HFFc6 (cell line): ENCODE measurements at places on chromosomes 6 and 20. TPM values are rescaled to one million over a fixed set of nuclear protein-coding genes. Genes with fewer than 3 reads are reported as not detected.

- peaks cover 66% of the 10 kb centered on the region for H3K4me1 ChIP-seq
- no peak overlapping the region for H3K4me3 ChIP-seq
- DNase-seq: no peak
- H3K27ac ChIP-seq: no peak overlapping the region
- 0 out of 2 replicates have a peak, but pooled peaks cover 4% of the 10 kb centered on the region for H3K36me3 ChIP-seq
- peaks cover 3% of the 10 kb centered on the region for H3K27me3 ChIP-seq
Measured at GRCh38 chr20:33671573-33672288, 2.5 kb downstream of the NECAB3 start.

DNA sequence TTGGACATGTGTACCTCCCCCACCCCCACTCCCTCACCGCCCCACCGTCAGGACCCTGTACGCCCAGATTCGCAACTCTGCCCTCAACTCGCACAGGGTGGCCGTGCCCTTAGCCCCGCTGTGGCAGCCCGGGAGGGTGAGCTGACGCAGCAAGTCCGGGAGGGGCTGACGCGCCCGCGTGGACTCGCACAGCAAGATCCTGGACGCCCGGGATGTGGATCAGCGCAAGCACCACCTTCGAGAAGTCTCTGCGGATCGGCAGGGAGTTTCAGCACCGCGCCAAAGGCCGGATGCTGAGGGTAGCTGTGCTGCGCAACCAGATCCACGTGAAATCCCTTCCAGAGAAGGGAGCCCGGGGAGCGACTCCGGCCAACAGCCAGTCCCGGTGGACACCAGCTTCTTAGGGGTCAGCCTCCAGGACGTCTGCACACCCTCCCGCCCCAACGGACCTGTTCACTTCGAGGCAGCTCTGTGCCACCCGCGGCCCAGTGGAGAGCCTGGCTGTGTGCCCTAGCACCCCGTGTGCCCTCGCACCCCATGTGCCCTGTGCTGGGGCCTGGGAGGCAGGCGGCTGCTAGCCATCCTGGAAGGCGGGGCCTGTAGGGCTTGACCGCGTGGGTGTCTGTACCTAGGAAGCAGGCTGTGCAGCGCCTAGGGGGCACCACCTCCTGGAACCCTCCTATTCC is 6.7 kb upstream of the GJA10 start:
- H3K27ac ChIP-seq: no peak overlapping the region
- H3K4me1 ChIP-seq: no peaks in the 10 kb centered on the region
- H3K4me3 ChIP-seq: no peak overlapping the region
- DNase-seq: no peak
- no peaks in the 10 kb centered on the region for H3K36me3 ChIP-seq
- peaks cover 24% of the 10 kb centered on the region for H3K27me3 ChIP-seq

DNA sequence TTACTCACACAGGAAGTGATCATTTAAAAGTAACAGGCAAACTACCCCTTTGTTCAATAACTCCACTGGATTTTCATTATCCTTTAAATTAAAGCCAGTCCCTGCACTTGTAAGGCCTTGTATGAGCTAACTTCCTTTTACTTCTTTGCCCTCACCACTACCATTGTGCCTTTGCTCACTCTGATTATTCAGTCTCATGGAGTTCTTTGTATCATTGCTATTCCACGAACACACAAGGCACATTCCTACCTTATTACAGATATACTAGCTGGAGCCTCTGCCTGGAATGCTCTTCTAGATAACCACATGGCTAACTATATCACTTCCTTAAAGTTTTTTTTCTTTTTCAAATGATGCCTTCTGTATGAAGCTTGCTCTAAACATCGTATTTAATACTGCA is 748.6 kb upstream of the HS3ST5 start:
- H3K4me3 ChIP-seq: no peak overlapping the region
- no peaks in the 10 kb centered on the region for H3K4me1 ChIP-seq
- H3K27ac ChIP-seq: no peak overlapping the region

DNA sequence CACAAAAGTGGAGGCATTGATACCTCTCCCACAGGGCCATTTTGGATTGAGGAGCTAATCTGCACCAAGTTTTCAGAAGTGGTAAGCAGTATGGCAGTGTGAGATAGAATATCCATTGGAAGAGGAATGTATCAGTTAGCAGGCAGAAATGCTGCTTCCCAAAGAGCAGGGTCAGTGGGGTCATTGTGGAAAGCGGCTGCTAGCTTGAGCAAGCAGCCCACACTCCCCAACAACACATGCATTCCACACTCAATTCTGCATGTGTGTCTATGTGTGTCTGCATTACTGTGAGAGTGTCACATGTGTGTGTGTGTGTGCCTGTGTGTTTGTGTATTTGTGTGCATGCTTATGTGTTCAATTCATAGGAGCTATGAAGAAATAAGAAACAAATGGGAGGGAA is 190.9 kb upstream of the FOXA2 start:
- H3K27ac ChIP-seq: no peak overlapping the region
- H3K36me3 ChIP-seq: no peaks in the 10 kb centered on the region; the same call in 1 of the 2 replicates
- DNase-seq: no peak
- H3K4me1 ChIP-seq: no peaks in the 10 kb centered on the region
- H3K4me3 ChIP-seq: no peak overlapping the region

DNA sequence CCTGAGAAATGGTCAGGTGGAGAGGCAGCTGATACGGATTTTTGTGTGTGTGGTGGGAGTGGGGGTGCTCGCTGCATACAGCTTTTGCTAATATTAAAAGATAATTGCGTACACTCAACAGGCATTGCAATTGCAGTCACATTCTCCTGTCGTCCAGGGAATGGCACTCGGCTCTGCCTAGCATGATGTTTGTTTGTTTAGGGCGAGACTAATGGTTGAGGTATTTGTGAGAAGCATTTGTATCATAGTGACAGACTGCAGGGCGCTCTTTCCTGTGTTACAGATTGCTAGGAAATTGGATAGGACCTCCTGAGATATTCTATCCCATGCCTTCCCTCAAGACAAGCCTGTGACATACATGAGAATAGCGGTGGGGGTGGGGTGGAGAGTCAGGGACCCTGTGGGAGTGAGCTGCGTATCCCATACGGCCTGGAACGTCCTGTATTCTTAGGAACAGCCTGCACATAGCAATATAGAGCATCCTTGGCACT is 207.4 kb downstream of the SOX4 start:
- peak; percentile 55 for DNase-seq
- peak overlapping the region; percentile 4; the same call in 1 of the 2 replicates for H3K27ac ChIP-seq
- H3K4me1 ChIP-seq: peaks cover 20% of the 10 kb centered on the region
- H3K27me3 ChIP-seq: no peaks in the 10 kb centered on the region; the same call in none of the 2 replicates
- H3K4me3 ChIP-seq: no peak overlapping the region
- H3K36me3 ChIP-seq: no peaks in the 10 kb centered on the region

DNA sequence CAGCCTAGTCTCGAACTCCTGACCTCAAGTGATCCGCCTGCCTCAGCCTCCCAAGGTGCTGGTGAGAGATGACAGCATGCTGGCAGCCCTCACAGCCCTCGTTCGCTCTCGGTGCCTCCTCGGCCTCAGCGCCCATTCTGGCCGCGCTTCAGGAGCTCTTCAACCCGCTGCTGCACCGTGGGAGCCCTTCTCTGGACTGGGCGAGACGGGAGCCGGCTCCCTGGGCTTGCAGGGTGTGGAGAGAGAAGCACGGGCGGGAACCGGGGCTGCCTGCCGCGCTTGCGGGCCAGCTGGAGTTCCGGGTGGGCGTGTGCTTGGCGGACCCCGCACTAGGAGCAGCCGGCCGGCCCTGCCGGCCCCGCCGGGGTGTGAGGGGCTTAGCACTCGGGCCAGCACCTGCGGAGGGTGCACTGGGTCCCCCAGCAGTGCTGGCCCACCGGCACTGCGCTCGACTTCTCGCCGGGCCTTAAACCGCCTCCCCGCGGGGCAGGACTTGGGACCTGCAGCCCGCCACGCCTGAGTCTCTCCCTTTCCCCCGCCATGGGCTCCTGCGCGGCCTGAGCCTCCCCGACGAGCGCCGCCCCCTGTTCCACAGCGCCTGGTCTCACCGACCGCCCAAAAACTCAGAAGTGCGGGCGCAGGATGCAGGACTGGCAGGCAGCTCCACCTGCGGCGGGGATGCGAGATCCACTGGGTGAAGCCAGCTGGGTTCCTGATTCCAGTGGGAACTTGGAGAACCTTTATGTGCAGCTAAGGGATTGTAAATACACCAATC is 31.5 kb upstream of the RANBP9 start:
- H3K27ac ChIP-seq: no peak overlapping the region
- peaks cover 9% of the 10 kb centered on the region for H3K27me3 ChIP-seq
- no peak for DNase-seq
- H3K4me3 ChIP-seq: no peak overlapping the region

GRCh38 chr20:39081255-39081654 is 119.1 kb downstream of the DHX35 start:
- H3K4me3 ChIP-seq: no peak overlapping the region
- peak; percentile 70 for DNase-seq
- H3K27me3 ChIP-seq: peaks cover 47% of the 10 kb centered on the region
- no peaks in the 10 kb centered on the region for H3K4me1 ChIP-seq
- H3K27ac ChIP-seq: no peak overlapping the region

- no peak overlapping the region for H3K27ac ChIP-seq
- peaks cover 7% of the 10 kb centered on the region for H3K4me1 ChIP-seq
- no peak for DNase-seq
- H3K4me3 ChIP-seq: no peak overlapping the region
Measured at GRCh38 chr20:3461911-3462677, 8.7 kb upstream of the ATRN start.

DNA sequence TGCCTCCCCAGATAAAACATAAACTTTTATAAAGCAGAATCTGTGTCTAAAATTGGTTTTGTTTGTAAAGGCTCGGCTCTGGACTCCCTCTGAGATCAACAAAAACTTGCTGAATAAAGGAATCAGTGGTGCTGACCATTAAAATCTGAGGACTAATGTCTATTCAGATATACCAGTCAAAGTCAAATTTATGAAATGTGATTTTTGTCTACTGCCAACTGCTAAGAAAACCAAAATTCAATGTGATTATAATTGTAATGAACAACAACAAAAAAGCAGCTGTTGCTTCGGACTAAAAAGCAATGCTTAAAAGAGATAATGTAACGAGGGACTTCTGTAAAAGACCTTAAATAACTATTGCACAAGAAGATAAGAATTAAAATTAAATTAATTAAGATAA is 26.6 kb downstream of the PRKN start:
- DNase-seq: no peak
- H3K4me1 ChIP-seq: no peaks in the 10 kb centered on the region
- no peak overlapping the region for H3K27ac ChIP-seq
- H3K27me3 ChIP-seq: no peaks in the 10 kb centered on the region
- no peaks in the 10 kb centered on the region for H3K36me3 ChIP-seq

- H3K36me3 ChIP-seq: no peaks in the 10 kb centered on the region
- H3K4me1 ChIP-seq: peaks cover 17% of the 10 kb centered on the region; the same call in 1 of the 2 replicates
- H3K4me3 ChIP-seq: no peak overlapping the region
- H3K27me3 ChIP-seq: peaks cover 2% of the 10 kb centered on the region
Measured at GRCh38 chr6:47105469-47106178, 63.5 kb upstream of the ADGRF1 start.

GRCh38 chr6:358847-359246 is 32.7 kb upstream of the IRF4 start:
- H3K4me3 ChIP-seq: no peak overlapping the region
- H3K36me3 ChIP-seq: peaks cover under 1% of the 10 kb centered on the region; the same call in 1 of the 2 replicates
- peaks cover 2% of the 10 kb centered on the region; the same call in 1 of the 2 replicates for H3K27me3 ChIP-seq

DNA sequence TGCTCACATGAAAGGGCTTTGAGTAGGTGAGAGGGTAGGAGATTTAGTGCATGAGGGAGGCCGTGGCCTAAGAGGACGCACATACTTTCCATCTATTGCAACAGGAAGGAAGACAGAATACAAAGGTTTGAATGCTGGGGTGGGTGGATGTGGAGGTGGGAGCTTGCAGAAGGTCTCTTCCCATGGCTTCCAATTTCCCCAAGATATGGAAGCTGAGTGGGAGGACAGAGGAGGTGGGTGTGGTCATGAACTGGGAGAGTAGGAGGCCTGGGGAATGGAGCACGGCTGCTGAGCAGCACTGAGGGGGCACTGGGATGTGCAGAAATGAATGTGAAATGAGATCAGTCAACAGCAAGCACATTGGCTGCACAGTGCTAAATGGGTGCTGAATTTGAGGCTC is 70.3 kb downstream of the SCML4 start:
- no peak for DNase-seq
- no peak overlapping the region for H3K27ac ChIP-seq
- H3K27me3 ChIP-seq: peaks cover 9% of the 10 kb centered on the region
- H3K4me3 ChIP-seq: no peak overlapping the region

PHACTR2 gene
- total RNA-seq: 66.7 to 78.7 TPM (median 73.6 TPM) in 3 replicates

STXBP5 gene
- total RNA-seq: 26.4 to 32.2 TPM (median 31.5 TPM) in 3 replicates

XKR7 gene
- not detected in 3 replicates for total RNA-seq

IDH3B gene
- total RNA-seq: 69.5 and 86.6 TPM in 2 replicates

RNASET2 gene
- 16.6 to 30.6 TPM (median 27.4 TPM) in 3 replicates for total RNA-seq

PRSS35 gene
- total RNA-seq: 0.48 and 0.78 TPM in 2 replicates

RIPPLY2 gene
- total RNA-seq: not detected in 3 replicates
